Motor neuron (in vitro differentiated cells): ENCODE measurements at places on chromosomes 6 and 20.

DNA sequence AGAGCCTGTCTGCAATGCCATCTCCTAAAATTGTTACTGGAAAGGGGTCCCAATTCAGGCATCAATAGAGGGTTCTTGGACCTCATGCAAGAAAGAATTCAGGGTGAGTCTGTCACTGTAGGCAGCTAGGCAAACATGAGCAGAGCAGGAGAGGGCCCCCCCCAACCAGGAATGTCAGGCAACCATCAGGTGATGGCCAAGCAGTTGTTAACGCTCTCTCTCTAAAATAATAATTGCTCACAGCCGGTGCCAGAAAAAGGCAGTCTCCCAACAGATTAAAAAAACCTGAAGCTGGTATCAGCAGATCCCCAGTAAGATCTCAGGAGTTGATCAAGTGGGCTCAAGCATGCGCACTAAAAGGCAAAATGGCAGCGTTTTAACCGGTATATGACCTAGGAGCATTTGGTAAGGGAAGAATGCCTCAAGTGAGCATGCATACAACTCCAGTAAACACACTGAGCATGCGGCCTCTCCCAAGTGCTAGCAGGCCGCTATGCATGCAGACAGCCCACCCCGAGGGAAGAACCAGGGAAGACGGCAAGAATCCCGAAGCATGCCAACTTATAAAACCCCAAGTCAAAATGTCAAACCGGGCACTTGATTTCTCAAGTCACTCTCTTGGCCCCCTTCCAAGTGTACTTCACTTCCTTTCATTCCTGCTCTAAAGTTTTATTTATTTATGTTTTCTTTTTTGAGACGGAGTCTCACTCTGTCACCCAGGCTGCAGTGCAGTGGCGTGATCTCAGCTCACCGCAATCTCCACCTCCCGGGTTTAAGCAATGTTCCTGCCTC is 44.0 kb upstream of the RNGTT start:
- peak; percentile 55 for ATAC-seq

- no peak for ATAC-seq
Measured at GRCh38 chr20:19406381-19406780, 193.9 kb downstream of the SLC24A3 start.

DNA sequence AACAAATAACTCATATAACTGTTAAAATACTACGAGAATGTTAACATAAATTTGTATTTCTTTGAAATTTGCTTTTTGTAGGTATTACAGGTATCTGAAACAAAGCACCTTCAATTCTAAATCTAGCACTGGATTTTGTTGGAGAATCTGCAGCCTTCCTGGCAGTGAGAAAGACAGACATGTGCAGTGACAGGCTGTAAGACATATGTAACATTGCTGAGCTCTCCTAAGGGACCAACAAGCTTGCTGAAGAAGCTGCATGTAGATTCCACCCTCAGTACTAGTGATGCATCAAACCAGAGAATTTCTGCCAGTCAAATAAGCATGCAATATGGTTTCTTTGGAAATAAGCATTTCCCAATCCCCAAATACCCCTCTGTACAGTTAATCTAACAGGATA is 20.5 kb upstream of the KIAA1586 start:
- ATAC-seq, result no peak

DNA sequence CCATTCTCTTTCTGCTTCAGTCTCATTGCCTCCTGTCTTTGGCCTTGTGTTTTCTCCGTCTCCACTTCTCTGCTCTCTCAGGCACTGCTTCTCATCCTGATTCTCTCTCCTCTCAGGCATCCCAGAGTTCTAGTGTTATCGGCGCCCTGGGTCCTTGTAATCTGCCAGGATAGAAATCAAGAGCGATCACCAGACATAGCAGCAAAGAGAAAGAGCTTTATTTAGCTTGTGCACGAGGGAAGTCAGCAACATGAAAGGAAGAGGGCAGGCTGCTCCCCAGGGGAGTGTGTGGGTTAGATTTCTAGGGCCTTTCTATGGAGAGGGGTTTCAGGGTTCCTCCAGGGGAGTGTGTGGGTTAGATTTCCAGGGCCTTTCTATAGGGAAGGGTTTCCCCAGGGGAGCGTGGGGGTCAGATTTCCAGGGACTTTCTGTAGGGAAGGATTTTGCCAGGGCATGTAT is 32.5 kb downstream of the SUN5 start:
- ATAC-seq, result peak; percentile 40
